SJSA1 (cell line): ENCODE measurements at places on chromosomes 1 and 21.

DNA sequence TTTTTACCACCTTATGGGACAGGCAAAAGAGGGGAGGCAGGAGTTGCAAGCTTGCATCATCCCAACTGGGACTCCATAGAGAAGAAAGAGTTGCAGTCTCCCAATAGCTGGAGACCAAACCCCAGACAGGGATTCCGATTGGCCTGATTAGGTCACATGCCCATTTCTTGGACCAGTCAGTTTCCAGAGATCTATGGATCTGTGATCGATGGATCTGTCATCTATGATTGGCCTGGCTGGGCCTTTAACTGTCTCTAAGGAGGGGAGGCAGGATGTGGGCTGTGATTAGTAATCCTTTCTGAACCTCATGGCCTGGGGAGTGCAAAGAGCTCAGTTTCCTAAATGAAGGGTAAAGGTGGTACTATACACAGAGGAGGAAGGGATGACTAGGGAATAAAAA lies 252.1 kb downstream of the MATN1 start:
- no peak for DNase-seq

GRCh38 chr21:40839521-40839920 lies 7.4 kb downstream of the DSCAM start:
- DNase-seq: no peak

DNA sequence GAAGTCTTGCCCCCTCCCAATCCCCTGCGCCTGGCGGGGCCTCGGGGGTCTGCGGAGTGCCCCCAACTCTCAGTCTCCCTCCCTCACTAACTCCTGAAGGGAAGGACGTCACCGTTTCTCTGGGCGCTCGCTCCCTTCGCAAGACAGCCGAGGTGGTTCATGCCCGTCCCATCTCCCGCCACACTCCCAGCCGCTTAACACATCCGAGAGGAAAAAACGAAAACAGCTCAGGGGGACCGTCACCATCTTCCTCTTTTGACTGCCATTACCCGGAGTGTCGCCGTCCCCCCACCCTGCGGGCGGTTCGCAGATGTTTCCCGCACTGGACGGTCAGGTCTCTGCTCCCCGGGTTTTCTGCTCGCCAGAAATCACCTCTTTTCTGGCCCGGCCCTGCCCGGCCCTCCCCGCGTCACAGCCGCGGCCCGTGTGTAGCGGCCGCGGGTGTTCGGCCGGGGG lies 532 bp downstream of the ERO1B start:
- DNase-seq: peak; percentile 45

DNA sequence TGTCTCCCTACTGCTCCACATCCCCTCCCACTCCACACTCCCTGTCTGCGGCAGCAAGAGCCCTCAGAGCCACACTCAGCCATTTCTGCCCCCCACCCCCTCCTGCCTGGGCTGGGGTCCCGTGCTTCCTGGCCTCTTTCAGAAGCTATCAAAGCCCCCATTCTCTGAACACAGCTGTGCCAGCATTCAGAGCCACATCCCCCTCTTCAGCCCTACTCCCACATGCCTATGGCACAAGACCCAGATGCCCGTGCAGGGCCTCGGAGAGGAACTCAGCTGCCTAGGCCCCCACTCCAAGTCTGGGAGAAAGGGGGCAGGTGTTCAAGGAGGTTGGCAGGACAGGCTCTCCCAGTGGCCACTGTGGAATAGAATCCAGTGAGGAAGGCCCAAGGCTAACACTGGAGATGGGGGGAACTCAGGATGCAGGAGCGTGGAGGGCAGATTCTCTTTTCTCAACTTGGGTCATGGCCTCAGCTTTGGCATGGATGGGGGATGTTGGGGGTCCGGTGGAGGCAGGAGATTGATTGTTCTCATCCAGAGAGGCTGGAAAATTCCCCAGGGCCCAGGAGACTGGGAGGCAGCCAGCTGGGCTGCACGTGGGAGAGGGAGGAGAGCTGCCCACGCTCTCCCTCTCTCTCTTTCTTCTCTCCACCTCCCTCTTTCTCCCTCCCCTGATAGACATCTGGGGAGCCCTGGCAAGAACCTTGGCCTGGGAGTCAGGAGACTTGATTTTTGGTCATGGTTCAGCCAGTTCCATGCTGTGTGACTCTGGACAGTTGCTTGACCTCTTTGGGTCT lies 3.5 kb upstream of the BCAN start:
- DNase-seq: no peak

- peak; percentile 92 for DNase-seq
Observed at GRCh38 chr1:145720878-145721671, 1.8 kb downstream of the CD160 start.

DNA sequence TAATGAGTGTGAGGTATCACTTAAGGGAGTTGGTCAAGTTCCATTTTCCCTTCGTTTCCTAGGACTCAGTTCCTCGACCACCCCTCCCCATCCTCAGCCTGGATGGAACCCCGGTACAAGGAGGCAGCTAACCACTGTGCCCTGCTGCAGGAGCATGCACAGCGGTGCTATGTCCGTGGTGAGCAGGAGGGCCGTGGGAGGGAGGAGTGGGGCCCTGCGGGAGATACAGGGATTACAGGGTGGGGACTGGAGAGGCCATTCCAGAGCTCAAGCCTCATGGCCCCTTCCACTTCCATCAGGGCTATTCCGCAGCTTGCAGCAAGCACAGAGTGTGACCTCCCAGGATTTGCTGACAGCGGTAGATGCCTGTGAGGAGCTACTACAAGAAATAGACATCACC lies 25.8 kb downstream of the HYI start:
- no peak for DNase-seq

GRCh38 chr1:189616893-189617292 lies 860.8 kb downstream of the BRINP3 start:
- DNase-seq: no peak

DNA sequence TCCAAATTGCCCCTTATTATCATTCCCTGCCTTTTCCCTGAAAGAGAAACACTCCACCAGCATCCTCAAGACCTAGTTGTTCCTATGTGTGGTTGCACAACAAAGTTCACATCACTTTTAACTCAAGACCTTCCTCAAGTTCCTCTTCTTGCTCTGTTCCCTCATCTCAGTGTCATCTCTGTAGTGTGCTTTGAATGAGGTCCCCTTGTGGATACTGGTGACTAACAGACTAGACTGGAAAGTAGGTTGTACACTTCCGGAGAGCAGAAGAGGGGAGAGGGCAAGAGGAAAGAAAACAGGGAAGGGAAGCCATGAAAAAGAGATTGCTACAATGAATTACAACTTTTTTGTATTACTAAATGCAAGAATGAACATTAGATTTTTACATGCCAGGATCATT lies 853.8 kb downstream of the USP25 start:
- DNase-seq: no peak

- DNase-seq: peak; percentile 37
Observed at GRCh38 chr1:19344372-19344810, 32.3 kb downstream of the SLC66A1 start.

DNA sequence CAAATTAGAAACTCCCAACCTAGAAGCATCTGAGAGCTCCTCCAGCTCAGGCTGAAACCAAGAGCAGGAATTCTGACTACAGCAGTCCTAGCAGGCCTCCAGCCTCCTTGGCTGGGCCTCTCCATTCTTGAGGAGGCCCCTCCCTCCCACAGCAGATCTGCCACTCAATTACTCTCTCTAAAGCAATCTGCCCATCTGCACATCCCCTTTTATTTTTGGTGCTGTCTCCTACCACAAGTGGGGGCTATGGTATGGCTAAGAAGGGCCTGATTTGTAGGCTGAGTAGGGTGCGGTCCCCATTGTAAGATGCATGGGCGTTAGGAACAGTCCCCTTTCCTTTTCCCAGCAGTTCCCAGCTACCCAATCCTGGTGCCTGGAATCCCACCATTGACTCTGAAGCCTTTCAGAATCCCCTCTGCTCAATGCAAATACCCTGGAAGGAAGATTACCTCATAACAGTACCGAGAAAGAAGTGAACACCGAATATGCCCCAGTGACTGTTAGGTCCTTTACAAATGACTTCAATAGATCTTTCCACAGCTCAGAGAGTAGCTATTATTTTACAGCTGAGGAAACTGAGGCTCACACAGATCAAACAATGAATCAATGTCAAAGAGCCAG lies 11.6 kb upstream of the TTC39A start:
- no peak for DNase-seq

GRCh38 chr1:161921990-161922389 lies 101.7 kb downstream of the OLFML2B start:
- no peak for DNase-seq

DNA sequence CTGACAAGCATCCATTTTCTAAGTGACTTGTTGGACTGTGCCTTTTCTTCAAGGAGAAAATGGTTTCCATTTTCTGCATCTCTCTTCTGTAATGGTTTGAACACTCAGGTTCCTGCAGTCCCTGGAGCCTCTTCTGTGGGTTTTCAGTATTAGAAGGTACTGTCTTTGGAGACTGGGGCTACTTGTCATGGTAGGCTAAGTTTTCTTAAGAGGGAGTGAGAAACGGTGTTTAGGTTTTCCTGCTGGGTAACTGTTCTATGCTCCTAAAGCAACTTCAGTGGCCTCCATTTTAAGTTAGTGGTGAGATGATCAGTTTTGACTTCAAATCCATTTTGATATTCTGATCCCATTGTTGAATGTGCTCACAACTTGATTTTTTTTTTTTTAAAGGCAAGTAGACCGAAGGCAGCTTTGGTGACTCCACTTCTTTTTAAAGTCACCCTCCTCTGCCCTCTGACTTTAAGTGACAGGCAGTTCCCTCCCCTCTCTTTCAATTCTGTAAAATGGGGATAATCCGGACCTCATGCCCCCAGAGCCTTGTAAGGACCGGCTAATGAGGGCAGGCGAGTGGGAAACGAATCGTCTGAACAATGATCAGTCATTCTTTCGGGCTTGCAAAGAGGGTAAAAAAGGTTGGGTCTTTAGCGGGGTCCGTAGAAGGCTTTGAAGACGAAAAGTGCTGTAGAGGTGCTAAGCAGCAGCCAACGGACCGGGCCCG lies 1.0 kb upstream of the ARID1A start:
- no peak for DNase-seq

- DNase-seq: peak; percentile 50
Observed at GRCh38 chr1:168320800-168321450, 40.2 kb downstream of the TBX19 start.

- DNase-seq: no peak
Observed at GRCh38 chr1:150151291-150152181, 1.8 kb downstream of the PLEKHO1 start.

GRCh38 chr1:42747125-42747524 lies 7.1 kb upstream of the CLDN19 start:
- DNase-seq: peak; percentile 23

DNA sequence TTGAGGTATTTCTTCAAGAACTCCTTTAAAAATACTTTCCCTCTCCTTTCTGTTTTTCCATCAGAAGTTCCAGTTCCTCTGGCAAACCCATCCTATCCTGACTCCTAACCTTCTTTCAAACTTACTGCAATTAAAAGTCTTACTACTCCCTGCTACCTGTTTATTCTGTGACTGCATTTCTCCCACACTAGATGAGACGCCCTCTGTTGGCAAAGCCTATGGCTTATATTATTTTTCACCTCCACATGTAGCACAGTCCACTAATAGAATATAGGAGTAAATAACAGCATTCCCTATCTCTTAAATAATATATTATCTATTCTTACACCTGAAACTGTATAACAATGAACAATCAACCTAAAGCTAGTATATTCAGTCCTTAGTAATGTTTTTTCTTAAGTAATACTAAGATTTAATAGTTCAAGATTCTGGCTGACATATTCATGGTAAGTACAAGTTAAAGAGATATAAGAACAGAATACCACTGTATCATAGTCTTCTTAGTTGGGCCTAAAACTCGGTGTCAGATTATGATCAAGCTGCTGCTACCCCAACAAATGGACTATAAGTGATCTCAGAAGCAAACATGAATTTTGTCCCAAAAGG lies 54.8 kb downstream of the RAB3GAP2 start:
- no peak for DNase-seq

- DNase-seq: no peak
Observed at GRCh38 chr21:17455451-17455850, 57.4 kb upstream of the CXADR start.

DNA sequence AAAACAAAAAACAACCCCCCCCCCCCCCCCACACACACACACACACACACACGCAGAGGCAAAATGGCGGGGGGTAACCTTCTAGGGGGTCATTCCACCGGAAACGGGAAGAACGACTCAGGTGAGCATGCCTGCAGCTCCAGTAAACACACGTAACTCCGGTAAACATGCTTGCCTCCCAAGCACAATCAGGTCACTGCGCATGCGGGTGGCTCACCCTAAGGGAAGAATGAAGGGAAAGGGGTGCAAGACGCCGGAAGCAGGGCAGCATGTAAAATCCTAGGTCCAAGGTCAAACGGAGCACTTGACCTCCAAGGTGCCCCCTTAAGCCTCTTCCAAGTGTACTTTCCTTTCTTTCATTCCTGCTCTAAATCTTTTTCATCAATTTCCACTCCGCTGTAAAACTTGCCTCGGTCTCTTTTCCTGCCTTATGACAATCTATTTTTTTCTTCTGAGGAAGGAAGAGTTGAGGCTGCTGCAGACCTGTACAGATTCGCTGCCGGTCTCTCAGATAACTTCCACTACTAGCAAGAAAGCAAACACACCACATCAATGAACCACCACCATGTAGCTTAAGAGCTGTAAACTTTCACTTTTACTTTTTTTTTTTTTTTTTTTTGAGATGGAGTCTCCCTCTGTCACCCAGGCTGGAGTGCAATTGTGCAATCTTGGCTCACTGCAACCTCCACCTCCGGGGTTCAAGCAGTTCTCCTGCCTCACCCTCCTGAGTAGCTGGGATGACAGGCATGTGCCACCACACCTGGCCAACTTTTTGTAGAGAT lies 21.0 kb upstream of the CBR3 start:
- DNase-seq: no peak

DNA sequence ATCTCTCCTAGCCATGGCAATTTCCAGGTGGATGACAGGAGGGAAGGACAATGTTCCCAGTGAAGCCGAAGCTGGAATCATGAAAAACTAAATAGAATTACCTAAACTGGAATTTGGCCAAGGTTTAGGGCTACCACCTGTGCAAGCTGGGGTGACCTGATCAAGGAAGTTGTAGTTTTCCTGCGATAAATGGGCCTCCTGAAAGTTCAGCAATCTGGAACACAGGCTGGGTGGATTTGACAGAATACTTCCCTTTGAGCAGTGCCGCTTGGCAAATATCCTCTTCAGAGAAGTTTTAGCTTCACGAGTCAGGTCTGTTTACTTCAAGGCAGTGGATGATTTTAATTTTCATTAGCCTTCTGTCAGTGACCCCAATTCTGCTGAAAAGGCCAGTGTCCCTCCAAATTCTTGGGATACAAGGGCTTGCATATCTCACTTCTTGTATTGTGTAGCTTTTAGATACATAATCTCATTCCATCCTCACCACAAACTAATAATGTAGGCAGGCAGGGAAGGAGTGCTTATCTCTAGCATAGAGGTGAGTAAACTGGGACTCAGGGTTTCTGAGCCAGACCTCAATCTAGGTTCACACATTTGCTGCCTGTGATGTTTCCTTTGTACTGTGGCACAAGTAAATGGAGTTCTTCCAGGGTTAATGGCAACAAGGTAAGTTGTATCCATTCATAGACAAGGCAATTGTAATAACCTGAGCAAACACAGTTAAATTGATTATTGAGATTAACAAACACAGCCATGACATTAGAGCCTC lies 349.4 kb downstream of the NUF2 start:
- DNase-seq: no peak

- DNase-seq: peak; percentile 9
Observed at GRCh38 chr1:34681480-34682451, 73.1 kb upstream of the GJB5 start.

GRCh38 chr1:201420608-201421002 lies 925 bp downstream of the TNNI1 start:
- no peak for DNase-seq

GRCh38 chr1:207750631-207751305 lies 1.1 kb upstream of the CD46 start:
- no peak for DNase-seq
